ENCODE measurements at places on chromosomes 16 and 17.

GRCh38 chr17:8785547-8786413 lies 13.4 kb downstream of the MFSD6L start:
- peak; percentile 44 for DNase-seq

GRCh38 chr16:23597003-23597756 lies 1.1 kb upstream of the NDUFAB1 start:
- no peak for DNase-seq

- no peak for DNase-seq
Measured at GRCh38 chr17:2064980-2065785, 10.3 kb downstream of the HIC1 start.

DNA sequence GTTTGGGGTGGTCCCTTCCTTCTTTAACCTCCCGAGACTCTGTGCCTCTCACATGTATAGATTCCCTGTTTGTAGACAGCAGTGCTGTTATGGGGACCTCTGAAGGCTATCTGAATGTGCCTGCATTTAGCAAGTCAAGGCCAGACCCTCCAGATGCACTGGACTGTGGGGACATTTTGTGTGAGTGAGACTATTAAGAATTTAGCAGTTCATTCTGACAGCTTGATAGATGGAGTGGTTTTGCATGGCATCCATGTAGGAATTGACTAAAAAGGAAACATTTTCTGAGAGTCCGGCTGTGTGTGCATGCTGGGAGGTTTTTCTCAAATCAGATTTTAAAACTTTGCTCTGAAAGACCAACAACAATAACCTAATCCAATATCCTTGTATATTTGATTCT lies 226.3 kb downstream of the MSI2 start:
- no peak for DNase-seq

DNA sequence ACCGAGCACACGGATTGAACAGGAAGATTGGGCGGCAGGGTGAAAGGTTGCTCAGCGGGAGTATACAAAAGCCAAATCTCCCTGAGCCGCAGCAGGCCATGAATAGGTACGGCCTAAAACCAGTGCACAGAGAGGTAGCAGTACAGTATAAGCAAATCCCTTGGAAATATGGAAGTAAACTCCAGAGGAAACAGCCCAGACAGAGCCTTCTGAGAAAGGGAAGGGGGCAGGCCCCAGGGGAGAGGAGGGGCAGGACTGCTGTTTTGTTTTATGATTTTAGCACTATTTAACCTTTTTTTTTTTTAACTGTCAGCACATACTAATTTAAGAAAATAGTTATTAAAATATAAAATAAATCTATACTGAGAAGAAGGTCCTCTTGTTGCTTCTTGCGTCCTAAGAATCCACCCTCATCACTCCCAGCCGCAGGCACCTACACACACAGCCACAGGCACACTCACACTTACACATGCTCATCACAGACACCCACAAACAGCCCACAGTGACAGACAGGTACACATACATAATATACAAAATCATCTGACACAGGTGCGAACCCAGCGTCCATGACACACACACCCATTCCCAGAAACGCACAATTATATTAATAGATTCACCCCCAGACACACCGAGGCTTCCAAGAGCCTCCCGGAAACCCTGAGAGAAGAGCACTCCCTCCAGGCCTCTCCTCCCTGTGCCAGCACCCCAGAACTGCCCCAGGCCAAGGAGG lies 12.8 kb downstream of the PLXDC1 start:
- DNase-seq = no peak

- no peak for DNase-seq
Measured at GRCh38 chr17:10843811-10844210, 5.9 kb upstream of the PIRT start.

DNA sequence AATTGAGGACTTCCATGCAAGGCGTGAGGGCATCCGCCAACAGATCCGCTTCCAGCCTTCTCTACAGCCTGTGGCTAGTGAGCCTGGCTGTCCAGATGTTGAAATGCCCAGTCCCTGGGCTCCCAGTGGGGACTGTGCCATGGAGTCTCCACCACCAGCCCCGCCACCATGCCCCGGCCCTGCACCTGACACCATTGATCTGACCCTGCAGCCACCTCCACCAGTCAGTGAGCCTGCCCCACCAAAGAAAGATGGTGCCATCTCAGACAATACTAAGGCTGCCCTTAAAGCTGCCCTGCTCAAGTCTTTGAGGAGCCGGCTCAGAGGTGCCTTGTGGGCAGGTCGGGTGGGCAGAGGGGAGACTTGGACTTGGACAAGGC lies 3.1 kb downstream of the MAPK7 start:
- DNase-seq = no peak

GRCh38 chr17:64356304-64356686 lies 34.4 kb downstream of the PECAM1 start:
- no peak for DNase-seq

GRCh38 chr17:82566129-82566960 lies 46.8 kb downstream of the FOXK2 start:
- DNase-seq = no peak

DNA sequence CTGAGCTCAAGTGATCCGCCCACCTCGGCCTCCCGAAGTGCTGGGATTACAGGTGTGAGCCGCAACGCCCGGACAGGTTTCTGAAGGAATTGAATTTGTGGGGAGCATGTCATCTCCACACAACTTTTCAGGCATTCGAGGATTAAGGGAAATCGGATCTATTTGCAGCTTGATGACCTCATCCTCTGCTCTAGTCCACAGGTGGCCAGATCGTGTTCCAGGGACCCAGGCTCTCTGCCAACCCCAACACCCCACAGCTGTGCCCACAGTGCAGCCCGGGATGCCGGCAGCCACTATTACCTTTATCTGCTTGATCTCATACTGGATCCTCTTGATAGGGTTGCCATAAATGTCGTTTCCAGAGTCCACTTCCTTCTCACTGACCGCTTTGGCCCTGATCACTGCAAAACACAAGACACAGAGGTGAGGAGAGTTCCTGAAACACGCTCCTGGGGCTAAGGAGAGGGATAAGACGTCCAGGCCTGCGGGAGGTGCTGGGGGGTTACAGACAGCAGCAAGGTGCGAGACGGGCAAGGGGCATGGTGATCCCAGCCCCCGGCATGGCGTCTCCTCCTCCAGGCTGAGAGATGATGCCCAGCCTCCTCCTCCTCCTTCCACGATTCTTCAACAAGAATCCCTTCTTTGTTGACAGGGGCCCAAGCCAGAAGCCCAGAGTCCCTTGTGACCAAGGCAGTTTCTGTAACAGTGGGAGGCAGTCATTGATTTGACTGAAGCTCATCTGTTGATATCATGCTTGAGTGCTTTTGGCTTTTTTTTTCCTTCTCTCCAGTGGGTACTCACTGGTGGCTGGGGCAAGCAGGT lies 29.3 kb downstream of the CEP295NL start:
- no peak for DNase-seq

GRCh38 chr16:26913851-26914250 lies 152.9 kb upstream of the C16orf82 start:
- no peak for DNase-seq

DNA sequence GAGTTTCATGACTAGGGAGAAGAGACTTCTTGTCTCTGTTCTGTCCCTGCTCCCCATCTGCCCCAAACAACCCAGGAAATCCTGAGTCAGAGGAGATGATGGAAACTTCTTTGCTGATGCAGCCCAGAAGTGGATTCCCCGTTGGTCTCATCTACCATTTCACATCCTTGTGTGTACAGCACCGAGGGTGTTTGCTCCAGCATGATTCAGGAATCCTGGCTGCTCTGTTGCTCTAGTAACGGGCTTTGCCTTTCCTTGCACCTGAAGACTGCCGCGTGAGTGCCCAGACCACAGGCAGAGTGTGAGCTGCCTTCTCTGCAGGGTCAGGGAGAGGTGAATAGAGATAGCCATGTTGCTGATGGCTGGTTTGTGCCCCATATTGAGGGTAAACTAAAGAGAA lies 408.4 kb downstream of the CPPED1 start:
- no peak for DNase-seq

- no peak for DNase-seq
Measured at GRCh38 chr17:80272366-80272765, 11.7 kb downstream of the RNF213 start.

DNA sequence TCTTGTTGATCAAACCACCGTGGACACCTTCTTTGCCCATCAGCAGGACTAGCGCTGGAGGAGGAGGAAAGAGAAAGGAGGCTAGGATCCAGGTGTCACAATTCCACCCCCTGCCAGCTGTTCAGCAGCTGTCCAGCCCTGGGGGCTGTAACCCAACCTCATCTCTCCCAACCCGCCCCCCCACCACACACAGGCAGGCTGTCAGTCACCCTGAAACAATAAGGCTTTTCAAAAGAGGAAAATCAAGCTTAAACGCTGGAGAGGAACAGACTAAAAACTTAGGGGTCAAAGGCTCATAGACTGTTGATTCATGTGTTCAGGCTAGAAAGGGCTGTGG lies 2.4 kb downstream of the PFN1 start:
- no peak for DNase-seq

DNA sequence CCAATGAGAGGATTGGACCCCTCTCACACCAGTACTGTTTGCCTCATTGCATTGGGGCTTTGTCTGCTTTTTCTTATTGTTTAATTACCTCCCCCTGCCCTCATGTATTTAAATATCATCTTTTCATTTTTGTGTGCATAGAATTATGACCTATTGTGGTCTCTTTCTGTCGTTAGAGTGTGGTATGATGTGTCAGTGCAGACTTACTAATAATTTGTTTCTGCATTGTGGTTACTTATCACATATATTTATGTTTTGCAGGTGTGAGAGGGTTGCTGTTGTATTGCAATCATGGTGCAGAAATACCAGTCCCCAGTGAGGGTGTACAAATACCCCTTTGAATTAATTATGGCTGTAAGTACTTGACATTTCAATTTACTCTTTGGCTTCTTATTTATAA lies 2.5 kb downstream of the SEC14L1 start:
- no peak for DNase-seq

- no peak for DNase-seq
Measured at GRCh38 chr17:50256826-50257618, 17.2 kb upstream of the TMEM92 start.

- no peak for DNase-seq
Measured at GRCh38 chr16:86231321-86231995, 278.9 kb upstream of the FOXF1 start.

GRCh38 chr17:44754276-44754675 lies 4.5 kb upstream of the ADAM11 start:
- DNase-seq = no peak

Data from effector CD4-positive, alpha-beta T cell (primary cell).